Amniotic stem cell (primary cell): ENCODE measurements at places on chromosomes 12 and 14.

GRCh38 chr12:54156578-54156977 lies 32.2 kb downstream of the SMUG1 start:
- DNase-seq = no peak

DNA sequence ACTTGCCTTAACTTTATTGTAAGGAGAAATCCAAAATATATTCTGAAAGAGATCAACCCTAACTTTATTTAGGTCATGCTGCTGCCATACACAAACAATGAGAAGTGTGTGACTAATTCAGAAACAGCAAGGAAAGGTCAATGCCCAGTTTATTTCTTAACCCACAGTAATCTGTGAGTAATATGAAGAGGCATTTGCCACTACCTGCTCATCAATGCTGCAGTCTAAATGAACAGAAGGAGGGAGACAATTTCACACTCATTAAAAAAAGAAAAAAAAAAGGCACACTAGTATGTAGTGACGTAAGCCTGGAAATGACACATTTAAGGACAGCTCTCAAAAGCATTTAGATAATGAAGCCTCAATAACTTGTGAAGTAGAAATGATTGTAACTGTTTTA lies 90.5 kb upstream of the FOXN3 start:
- no peak for DNase-seq

GRCh38 chr12:131732-132495 lies 65.3 kb downstream of the IQSEC3 start:
- no peak for DNase-seq

DNA sequence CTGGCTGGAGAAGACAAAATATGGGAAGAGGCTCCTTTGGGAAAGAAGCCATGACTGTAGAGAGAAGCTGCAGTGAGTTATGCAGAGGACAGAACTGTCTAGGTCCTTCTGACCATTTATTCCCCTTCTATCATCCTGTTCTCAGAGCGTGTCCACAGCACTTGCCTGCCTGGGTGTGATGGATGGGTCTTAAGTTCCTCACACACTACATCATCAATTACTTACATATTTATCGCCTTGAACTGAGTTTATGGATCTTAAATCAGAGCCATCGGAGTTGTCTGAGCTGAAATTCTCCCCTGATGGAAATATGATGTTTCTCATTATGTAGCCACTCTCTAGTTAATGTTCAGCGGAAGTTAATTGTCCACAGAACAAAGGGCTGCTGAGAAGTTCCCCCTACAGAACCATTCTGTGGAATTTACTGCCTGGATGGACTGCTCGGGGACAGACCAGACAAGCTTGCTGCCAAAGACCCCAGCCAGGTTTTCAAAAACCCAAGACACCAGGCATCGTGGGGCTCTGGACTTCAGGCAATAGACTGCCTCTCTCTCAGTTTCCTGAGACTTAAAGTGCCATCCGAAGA lies 232.5 kb upstream of the NOS1 start:
- DNase-seq = no peak

DNA sequence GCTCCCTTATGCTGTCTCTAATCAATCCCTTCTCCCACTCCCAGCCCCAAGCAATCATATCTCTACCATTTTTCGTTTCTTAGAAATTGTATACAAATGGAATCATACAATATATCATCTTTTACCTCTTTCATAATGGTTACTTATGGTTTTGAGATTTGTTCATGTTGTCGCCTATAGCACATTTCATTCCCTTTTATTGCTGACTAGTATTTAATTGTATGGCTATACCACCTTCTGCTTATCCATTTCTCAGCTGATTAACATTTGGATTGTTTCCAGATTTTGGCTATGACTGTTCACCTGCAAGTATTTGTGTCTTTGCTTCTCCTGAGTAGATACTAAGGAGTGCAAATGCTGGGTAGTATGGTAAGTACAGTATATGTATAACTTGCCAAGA lies 36.7 kb upstream of the GRIN2B start:
- no peak for DNase-seq

DNA sequence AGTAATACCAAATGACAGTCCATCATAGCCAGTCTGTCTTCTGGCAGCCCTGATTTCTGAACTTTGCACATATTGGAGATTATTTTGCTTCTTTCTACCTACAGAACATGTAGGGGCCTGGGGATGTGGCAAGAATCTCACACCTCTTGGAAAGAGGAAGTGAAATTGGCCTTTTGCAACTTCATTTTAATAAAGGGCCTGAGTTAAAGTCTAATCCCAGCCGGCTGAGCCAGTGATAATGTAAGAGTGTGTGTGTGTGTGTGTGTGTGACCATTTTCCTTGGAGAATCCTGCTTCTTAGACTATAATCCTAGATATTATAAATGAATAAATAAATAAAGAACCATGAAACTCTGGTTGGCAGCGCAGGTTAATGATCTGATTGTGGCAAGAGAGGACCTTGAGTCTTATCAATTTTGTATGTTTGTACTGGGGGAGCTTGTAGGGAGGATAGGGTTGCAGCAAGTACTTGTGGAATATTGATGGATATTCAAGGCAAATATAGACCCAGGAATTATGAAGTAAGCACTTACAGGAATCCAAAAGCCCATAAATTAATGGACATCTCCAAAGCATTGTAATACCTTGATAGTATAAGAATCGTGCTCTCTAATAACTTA lies 233.2 kb upstream of the AMIGO2 start:
- DNase-seq = no peak

DNA sequence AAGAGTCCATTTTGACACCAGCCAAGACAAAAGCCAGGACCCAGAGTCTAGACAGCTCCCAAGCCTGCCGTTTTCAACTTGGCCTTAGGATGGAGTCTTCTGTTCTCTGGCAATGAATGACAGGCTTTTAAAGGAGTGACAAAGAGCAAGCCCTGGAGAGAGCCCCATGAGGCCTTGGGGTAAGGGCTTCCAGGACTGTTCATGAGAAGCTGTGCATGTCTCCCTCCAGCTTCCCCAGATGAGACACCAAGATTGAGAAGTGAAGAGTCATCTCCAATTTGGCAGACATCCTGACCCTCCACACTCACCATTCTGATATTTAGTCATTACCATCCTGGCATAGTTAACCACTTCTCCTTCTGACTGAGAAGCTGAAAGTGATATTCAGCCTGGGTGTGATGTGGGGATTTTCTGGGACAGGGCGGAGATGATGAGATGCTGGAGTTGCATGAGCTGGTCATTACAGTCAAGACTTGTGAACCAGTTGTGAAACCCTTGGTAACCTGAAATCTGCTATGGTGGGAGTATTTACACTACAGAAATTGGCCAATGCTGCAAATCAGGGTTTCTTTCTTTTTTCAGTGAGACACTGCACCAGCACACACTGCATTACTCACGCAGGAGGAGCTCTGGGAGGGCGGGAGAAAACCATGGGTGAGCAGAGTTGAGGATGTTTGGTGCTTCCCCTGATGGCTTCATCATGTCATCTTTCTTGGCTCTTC lies 77.8 kb downstream of the VCPKMT start:
- peak; percentile 90 for DNase-seq

- no peak for DNase-seq
These were observed 797 bp downstream of the UNG start for GRCh38 chr12:109098183-109098604.

GRCh38 chr12:70788774-70789173 lies 131.8 kb downstream of the PTPRR start:
- DNase-seq = no peak

- no peak for DNase-seq
These were observed 167.7 kb downstream of the VRK1 start for GRCh38 chr14:96964726-96965415.

GRCh38 chr12:27193106-27193505 lies 51.0 kb upstream of the STK38L start:
- peak; percentile 48 for DNase-seq

GRCh38 chr12:92511786-92512185 lies 191.0 kb upstream of the PLEKHG7 start:
- DNase-seq = no peak

- no peak for DNase-seq
These were observed 55.7 kb downstream of the PAX9 start for GRCh38 chr14:36717363-36717762.

GRCh38 chr12:65911321-65911720 lies 87.0 kb downstream of the HMGA2 start:
- no peak for DNase-seq

DNA sequence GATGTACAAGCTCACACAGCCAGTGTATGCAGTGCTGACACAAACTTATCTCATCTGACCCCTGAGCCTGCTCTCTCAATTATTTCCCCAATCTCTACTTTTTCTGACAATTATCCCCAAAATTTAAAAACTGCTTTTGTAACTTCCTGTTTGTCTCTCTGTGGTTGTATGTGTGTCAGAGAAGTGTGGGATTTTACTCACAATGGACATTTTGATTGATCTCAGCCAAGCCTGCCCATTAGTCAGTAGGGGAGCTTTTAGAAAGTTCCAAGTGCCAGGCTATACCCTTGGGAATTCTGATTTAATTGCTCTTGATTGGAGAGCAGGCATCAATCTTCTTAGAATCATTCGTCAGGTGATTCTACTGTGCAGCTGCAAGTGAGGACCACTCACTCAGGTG lies 64.9 kb upstream of the LMNTD1 start:
- DNase-seq = no peak

DNA sequence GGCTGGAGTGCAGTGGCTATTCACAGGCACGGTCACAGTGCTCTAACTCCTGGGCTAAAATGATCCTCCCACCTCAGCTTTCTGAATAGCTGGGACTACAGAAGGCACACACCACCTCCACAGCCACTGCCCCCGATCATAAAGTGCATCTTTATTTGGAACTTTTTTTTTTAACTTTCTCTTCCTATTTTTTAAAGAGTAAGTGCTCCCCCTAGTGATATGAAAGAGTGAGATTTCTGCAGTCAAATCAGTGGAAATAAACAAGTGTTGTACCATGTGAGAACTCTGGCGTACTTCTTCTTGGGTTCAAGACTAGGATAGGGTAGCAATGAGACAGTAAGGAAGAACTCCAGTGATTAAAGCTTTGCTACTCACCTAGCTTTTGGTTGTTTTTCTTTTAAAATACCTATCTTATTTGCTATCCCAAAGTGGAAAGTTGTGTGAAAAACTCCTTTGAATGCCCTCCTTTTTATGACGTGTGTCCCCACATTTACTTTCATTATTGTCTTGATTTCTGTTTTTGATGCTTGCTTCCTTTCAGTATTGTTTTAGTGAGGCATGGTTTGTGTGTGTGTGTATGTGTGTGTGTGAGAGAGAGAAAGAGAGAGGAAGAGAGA lies 6.6 kb downstream of the PPP4R4 start:
- DNase-seq = peak; percentile 10

GRCh38 chr14:86153480-86153879 lies 623.5 kb downstream of the FLRT2 start:
- DNase-seq = no peak

DNA sequence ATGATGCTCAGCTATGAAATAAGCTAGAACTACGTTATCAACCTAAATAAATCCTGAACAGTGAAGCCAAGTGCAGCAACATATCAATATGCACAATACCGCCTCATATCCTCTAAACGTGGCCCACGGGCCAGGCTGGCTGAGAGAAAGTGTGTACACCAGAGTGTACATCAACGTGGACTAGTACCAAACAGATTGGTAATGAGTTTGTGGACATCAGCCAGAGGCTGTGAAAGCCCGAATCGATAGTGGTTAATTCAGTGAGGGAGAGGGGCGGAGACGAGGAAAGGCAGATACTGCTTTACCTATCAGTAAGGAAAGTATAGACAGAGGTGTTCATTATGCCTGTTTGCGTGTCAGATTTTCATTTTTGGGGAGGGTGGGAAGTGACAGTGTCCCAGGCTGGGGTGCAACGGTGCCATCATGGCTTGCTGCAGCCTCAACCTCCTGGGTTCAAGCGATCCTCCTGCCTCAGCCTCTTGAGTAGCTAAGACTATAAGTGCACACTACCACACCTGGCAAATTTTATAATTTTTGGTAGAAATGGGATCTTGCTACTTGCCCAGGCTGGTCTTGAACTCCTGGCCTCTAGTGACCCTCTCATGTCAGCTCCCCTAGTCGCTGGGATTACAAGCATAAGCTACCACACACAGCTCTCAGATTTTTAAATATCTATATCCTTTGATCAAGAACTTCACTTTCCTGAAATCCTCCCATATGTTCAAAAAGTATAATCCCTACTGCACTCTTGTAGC lies 50.1 kb downstream of the ANAPC7 start:
- DNase-seq = no peak

DNA sequence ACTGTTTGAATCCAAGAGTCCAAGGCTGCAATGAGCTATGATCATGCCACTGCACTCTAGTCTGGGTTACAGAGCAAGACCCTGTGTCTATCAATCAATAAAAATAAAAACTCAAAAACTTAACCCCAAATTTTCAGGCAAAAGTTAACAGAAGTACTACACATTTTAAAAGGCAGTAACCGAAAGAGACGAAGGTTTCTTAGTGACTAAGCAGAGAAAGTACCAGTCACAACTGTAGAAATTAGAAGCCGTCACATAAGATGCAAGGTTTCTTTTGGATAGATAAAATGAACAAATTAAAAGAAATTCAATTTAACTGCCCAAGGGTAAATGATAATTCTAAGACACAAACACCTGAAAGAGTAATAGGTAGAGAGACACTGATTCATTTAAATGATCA lies 103.5 kb downstream of the MED13L start:
- DNase-seq = no peak

DNA sequence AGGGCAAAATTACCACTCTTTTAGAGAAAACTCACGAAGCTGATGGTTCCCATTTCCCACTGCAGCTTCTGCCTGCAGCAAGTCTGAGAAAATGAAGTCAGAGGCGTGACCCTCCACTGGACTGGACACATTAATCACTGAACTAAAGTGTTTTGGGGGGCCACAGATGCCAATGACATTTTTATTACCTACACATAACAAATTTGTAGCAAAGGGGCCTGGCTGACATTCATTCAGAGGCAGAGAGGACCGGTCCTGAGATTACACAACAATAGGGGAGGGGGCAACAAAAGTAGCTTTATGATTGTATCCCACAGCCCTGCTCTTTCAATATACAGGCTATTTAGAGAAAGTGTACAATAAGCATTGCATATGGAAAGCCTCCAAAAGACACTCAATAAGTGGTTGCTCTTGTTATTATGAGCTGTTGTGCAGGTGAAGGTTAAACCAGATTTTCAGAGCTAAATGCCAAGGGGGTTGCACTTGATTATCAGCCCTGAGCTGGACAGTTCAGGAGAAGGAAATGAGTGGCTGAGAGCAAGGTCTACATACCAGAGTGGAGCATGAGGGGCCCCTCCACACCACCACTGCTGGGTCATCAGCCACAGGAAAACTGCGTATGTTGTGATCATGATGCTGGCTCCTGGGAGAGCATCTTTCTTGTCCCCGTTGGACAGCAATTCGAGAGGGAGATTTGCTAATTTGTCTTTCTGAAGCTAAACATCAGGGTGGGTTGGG lies 41.5 kb upstream of the CCDC60 start:
- DNase-seq = no peak

DNA sequence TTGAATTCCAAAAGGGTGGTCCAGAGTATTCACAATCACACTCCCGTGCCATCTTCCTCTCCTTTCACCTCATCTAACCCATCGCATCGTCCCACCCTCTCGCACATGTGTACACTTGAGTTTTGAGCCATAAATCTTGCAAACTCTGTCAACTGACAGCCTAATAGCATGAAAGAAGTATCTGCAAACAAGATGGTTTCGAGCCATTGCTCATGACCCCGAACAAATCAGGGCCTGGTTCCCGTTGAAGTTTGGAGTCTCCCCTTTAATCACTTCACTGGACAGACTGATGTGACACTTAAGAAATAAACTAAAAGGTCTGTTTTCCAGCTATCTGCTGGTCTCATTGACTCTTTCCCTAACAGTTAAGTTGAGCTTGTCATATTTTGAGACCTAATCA lies 223.6 kb upstream of the SOX5 start:
- DNase-seq = no peak

GRCh38 chr14:38248321-38249028 lies 7.4 kb downstream of the CLEC14A start:
- DNase-seq = no peak
